ENCODE measurements at places on chromosomes 7 and 10.

DNA sequence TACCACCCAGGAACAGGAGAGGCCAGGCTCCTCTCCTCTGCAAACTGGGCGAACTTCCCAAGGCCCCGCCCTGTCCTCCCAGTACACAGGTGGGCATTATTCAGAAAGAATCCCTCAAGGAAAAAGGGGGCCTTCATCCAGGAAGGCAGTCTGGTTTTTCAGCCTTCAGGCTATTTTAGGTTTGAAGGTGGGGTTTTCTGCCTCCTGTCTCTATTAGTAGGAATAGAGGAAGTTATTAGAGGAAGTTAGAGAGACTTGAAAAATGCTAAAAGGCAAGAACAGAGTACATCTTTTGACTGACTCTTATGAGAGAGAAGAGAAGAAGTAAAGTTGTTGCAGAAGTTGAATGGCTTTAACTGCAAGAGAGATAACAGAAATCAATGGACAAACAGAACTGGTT is 250.9 kb upstream of the SORCS1 start:
- no peak for DNase-seq

DNA sequence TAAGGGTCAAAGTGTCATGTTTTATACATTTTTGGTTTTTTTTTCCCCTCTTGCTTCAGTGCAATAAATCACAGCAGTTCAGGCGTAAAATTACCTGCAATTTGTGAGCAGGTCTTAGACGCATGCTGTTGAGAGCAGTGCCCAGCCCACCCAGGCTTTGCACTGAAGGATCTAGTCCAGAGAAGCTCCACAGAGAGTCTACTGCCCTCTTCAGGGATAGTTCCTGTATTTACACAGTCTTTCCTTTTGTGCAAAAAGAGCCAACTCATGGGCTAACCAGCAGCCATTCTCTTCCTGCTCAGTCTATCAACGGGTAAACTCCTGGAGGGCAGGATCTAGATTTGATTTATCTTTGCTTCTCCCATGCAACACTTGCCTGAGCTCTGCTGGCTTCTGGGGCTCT is 82.2 kb upstream of the NAMPT start:
- DNase-seq: no peak

DNA sequence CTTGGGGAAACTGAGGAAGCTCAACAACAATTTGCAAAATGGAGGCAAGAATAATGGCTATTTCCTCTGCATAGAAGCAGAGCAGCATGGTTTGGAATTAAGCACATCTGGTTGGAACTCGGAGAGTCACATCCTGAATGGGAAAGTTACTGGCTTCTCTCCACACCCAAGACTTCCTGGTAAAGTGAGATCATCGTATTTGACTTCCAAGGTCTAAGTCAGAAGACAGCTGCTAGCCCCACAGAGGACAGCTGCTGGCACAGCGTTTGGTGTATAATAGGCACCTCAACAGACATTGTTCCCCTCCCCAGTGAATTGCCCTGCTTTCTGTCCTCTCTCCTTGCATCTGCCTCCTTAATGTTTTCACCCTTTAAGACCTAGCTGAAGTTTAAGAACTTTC is 37.0 kb upstream of the NRF1 start:
- no peak for DNase-seq

DNA sequence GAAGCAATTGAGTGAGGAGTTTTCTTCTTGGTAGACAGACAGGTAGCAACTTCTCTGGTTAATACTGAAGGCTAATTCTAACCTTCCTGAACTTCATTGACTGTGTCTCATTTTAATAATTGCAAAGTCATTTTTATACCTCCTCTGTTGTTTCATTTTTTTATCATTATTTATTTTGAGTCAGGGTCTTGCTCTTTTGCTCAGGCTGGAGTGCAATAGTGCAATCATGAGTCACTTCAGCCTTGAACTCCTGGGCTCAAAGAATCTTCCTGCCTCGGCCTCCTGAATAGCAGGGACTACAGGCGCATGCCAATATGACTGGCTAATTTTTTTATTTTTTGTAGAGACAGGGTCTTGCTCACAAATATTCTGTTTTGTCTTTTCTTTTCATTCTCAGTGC is 45.4 kb downstream of the APBB1IP start:
- no peak for DNase-seq

DNA sequence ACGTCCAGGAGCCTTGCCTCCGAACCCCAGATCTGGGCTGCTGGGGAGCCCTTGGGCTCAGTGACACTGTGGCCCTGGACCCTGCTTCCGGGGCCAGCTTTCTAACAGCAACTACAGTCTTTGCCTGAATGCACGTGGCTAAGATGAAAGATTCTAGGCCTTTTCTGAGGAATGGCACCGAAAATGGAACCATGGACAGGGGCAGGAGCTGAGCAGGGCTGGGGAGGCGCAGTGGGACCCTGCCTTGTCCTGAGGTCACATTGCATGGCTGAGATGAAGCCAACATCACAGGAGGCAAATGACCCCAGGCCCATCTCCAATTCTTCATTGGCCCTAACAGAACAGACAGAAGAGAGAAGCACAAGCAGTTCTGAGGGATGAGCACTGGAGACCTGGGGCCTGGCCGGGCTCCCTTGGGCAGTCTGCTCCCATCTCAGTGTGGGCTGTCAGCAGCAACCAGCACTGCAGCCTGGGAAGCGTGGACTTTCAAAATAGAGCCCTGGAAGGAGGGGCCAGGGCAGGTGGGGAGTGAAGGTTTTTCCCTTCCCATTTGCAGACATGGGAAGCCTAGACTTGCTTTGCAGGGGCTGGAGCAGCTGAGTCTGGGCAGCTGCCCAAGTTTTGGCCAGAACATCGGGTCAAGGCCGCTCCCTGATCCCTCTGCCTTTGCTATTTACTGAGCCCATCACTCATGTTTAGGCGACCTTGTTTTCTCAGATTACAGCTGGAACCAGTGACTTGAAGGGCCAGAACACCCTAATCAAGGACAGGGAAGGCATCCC is 114.4 kb upstream of the TCERG1L start:
- DNase-seq: no peak

- no peak for DNase-seq
Observed at GRCh38 chr10:80204677-80205476, 460 bp downstream of the ANXA11 start.
